ENCODE measurements at places on chromosomes 7 and 10.

DNA sequence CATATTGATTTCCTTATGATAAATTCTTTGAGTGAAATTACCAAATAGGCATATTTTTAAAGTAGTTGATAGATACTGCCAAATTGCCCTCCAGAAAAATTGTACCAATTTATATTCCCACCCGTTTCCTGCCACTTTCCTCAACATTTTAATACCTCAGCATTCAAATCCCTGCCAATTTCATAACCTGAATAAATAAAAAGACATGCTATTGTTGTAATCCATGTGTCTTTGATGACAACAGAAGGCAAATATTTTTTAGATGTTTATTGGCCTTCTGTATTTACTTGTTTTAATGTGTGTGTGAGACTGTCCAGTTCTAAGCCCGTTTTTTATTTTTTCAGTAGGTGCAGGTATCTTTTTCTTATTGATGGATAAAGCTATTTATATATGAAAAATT, 71.7 kb downstream of the TEX36 start:
- no peak for DNase-seq

DNA sequence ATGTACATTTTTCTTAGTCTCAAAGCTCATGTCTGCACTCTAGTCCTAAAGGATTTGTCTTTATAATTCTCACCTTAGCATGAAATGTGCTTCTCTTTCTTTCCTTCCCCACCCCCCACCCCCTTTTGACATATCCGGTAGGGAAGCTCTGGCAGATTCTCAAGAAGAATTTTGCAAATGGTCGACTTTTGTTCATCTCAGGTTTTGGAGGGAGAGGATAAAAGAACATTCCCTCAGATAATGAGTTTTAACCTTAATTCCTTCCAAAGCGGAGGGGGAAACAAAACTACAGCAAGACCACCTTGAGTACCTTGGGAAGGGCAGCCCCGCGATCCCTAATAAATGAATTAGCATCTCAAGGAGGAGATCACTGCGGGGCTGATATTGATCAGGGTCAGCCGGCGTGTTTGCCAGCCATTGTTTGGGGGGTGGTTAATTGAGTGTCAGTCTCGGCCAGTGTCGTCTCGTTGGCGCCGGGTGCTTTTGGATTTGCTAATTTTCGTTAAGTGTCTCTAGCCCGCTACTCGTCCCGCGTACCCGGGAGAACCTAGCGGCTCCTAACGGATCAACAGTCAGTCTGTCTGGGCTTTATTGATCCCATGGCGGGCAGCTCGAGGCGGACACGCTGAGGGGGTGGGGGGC, 874 bp upstream of the BAMBI start:
- no peak for DNase-seq

- no peak for DNase-seq
Observed at GRCh38 chr10:12188656-12189055, 7.0 kb downstream of the NUDT5 start.

- no peak for DNase-seq
Observed at GRCh38 chr7:12893292-12893691, 205.9 kb downstream of the ARL4A start.

DNA sequence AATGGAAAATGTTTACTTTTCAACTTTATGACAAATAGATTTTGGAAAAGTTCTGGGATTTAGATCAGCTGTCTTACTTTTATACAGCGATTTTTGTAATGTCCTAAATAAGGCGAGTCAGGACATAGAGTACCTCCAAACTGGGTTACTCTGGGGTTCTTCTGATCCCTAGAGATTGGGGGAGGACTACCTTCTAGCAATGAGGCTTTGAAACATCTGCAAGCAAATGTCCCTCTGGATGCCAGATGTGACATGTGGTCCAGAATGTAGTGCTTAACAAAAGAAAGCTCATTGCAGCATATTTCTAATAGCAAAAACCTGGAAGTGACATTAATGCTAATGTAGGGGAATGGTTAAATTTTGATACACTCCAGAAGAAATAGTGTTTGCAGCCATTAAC, 36.1 kb downstream of the ABRAXAS2 start:
- DNase-seq: no peak

- DNase-seq: peak; percentile 13
Observed at GRCh38 chr10:114043532-114044246, at the start of gene ADRB1. TSS of gene ADRB1 (plus strand) at chr10:114043866. CDS start at chr10:114044133, 267 bp downstream.

- no peak for DNase-seq
Observed at GRCh38 chr10:109992485-109992884, 15.3 kb upstream of the ADD3 start.

- DNase-seq: no peak
Observed at GRCh38 chr7:101701153-101701794, 72.2 kb upstream of the MYL10 start.

- no peak for DNase-seq
Observed at GRCh38 chr7:87784424-87784823, 91.7 kb downstream of the SLC25A40 start.

DNA sequence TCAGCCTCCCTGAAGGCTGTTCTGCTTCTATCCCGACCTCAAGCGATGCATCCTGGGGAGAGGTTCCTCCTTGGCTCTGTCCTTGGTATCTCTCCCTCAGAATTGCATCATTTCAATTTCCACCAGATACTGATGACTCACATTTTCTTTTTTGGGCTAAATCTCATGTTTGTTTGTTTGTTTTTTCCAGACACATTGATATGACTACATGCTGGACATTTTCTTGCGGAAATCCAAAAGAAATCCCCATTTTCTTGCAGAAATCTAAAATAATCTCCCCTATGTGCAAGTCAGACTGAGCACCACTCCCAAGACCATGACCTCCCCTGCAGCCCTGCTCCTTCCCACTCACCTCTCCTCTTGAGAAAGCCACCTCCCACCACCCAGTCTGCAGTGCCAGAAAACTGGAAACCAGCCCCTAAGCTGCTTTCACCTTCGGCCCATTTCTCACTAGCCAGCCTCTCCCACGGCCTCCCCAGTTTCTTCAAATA, 260.2 kb upstream of the PRKCQ start:
- no peak for DNase-seq

DNA sequence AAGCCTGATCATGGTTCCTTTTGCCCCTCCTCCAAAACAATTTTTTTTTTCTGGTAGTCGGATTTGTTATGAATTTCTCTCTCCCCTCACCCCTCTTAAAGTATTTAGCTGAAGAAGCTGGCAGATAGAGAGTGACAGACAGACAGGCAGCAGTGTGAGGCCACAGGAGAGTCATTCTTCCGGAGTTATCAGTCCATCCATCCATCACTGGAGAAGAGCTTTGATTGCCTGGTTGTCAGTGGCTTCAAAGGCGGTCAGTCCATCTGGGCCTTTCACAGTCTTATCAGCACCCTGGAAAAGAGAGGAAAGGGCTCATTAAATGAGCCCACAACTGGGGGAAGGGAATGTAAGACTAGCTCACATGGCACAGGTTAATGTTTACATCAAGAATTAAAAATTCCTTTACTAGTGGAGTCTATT, 47.4 kb downstream of the MTPN start:
- DNase-seq: no peak

GRCh38 chr7:2010101-2010500, 222.6 kb downstream of the MAD1L1 start:
- DNase-seq: peak; percentile 5

DNA sequence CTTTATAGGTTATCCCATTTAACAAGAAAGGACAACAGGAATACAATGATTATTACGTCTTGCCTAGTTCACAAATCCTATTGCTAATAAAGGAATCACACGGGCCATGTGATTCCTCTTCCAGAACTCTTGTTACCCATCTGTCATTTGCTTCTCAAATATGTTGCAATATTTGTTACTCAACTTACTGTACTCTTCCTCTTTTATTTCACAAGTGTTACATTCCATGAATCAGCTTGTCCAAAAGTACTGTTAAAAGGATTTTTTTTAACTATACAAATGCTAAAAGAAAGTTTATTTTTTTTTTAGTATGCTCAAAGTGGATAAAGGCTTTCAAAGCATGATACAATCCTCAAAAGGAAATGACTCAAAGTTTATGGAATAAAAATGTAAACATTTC, 3.9 kb upstream of the CD36 start:
- DNase-seq: no peak

- DNase-seq: no peak
Observed at GRCh38 chr10:123001370-123001769, 7.2 kb downstream of the IKZF5 start.

GRCh38 chr10:14250496-14251076, 80.1 kb downstream of the FRMD4A start:
- DNase-seq: no peak

GRCh38 chr10:73218431-73219191, 28.4 kb downstream of the DNAJC9 start:
- DNase-seq: no peak

DNA sequence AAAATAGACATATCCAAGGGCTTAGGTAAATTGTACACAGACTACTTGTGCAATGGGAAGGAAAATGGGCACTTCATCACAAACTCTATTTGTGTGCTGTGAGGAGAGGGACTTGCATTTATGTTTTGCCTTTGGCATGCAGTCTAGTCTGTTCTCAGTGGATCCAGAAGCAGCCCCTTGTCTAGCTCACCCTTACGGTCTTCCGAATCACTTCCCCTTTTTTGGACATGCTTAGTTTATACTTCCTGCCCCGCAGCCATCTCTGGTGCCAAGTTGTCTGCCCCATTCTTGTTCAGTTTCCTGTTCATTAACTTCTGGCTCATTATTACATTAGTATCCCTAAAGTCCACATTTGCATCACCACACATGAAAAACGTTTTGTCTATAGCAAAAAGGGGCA, 161.6 kb downstream of the NRCAM start:
- DNase-seq: no peak

- no peak for DNase-seq
Observed at GRCh38 chr10:132528064-132528691, 9.4 kb upstream of the INPP5A start.

DNA sequence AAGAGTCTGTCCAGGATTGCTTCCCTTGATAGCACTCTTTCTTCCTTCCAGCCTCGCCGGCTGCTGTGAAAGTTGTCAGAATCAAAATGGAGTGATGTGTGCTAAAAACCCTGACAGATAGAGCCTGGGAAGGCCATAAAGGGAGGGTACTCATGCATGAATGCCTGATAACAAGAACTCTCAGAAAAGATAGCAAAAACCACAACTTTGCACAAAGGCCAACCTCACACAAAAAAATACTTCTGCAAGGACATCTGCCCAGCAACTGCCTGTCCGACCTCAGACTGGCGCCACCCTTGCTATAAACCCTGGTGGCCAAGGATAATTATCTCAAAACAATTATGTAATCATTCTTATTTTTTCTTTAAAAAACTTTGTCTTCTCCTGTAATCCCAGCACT, 133.2 kb upstream of the SVIL start:
- DNase-seq: no peak

DNA sequence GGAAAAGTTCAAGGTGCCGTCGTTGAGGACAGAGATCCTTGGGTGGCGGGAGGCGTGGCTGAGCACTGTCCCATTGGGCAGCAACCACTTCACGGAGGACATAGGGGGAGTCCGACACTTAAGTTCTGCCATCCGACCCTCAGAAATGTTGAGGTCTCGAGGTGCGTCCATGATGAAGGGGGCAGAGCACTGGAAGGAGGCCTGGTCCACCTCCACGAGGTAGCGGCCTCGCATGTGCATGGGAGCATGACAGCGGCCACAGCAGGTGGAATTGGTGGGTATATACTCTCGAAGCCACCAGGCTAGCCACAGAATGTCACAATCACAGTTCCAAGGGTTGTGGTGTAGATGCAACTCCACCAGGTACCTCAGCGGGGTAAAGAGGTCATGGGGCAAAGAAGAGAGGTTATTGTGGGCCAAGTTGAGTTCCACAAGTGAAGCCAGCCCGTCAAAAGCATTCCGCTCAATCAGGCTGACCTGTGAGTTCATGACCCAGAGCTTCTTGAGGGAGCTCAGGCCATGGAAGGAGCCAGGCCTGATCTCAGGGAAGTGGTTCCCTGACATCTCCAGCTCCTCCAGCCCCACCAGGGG, 1.7 kb downstream of the LRRC4 start:
- DNase-seq: no peak

GRCh38 chr10:124088915-124089314, 4.5 kb downstream of the CHST15 start:
- DNase-seq: no peak

GRCh38 chr7:70434376-70434775, 697.6 kb upstream of the GALNT17 start:
- DNase-seq: no peak

DNA sequence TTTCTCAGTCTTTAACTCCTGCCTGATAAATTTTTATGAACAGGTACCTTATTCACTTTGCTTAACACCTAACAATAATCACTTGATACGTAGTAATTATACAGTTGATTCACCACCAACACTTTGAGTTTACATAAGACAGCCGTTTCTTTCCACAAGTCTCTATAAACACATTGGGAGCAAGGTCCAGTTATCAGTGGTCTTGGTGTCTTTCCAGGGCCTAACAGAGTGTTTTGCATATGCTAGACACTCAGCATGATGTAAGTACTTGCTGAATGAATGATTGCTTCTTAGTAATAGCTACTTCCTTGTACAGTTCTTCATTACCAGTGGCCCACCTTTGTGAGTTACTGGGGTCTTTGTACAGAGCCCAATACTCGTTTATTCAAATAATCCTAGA, 6.4 kb downstream of the CLDN12 start:
- no peak for DNase-seq

DNA sequence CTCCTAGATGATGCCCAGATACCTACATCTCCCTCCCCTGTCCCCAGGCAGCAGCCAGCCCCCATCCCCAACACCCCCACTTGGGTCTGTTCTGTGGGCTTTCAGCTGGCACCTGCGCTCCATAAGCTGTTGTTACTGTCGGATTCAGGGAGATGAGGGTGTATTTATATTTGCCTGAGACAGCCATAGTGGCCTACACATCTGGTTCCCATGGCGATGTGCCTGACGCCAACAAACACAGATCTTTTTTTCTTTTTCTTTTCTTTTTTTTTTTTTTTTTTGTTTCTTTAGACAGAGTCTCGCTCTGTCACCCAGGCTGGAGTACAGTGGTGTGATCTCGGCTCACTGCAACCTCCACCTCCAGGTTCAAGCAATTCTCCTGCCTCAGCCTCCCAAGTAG, 73.1 kb downstream of the CLIP2 start:
- no peak for DNase-seq

GRCh38 chr10:127168261-127168660, 28.1 kb downstream of the INSYN2A start:
- DNase-seq: no peak

All from T-helper 1 cell (primary cell).